Stimulated activated CD4-positive, alpha-beta T cell treated with anti-CD3 and anti-CD28 coated beads, Interleukin-15, amount 100 ng/mL, for 48 hours (primary cell): ENCODE measurements at places on chromosomes 7 and 10.

DNA sequence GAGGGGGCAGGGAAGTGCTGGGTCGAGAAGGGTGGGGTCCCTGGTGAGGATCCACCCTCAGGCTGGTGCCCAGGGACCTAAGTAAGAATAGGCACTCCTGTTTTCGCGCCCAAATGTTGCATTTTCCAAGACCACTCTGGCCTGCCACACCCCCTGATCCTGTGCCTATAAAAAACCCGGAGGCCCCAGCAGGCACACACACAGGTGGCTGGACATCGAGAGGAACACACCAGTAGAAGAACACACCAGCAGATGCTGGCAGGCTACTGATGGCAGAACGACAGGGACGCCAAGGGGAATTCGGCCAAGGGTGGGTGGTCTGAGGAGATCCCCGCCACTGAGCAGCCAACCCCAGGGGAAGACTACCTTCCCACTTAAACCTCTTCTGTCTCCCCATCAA, 633.9 kb upstream of the POT1 start:
- no peak for DNase-seq

GRCh38 chr10:26798298-26798697, 62.5 kb downstream of the ABI1 start:
- no peak for DNase-seq

GRCh38 chr7:116797612-116798011, 64.8 kb upstream of the CAPZA2 start:
- DNase-seq: no peak

DNA sequence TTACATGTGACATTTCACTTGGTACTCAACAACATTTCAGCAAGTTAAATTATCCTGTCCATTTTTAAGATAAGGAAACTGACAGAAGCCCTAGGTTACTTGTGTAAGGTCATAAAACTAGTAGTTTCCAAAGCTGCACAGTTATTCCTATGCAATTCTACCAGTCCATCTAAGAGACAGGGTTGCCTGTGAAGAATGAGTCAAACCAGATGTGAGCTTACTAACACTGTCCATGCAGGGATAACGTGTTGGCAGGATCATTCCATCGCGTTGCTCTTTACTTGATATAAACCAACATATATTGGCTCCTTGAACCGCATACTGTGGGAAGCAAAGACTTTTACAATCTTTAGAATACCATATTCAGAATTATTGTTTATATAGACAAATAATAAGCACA, 280.9 kb upstream of the HGF start:
- no peak for DNase-seq

- no peak for DNase-seq
These were observed 4.3 kb downstream of the TMEM273 start for GRCh38 chr10:49183596-49184542.

DNA sequence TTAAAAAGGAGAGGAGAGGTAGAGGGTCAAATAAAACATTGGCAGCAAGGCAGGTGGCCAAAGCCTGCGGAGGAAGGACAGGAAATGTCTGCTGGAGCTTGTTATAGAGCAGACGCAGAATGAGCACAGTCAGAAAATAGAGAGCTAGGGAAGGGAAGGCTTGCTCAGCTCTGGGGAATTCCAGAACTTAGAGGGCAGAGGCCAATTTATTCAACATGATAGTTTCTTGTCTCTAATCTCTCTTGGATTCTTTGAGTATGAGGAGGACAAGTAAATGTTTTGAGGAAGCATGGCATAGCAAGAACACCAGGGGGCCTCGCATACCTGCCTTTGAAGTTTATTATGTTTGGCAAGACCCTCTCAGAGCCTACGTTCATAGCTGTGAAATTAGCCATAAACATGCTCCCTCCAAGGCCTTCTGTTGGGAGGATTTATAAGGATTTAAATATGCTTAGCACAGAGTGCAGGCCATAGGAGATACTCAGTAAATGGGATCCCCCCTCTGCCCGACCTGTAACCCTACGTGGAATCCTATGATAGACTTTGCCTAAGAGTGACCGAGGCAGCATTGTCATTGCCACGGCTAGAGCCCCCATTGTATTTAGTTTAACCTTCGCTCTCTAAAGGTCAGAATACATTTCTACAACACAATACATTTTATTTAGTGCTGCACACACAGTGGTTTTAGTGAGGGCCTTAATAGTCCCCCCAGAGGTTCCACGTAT, 293.9 kb downstream of the CCDC3 start:
- DNase-seq: no peak

DNA sequence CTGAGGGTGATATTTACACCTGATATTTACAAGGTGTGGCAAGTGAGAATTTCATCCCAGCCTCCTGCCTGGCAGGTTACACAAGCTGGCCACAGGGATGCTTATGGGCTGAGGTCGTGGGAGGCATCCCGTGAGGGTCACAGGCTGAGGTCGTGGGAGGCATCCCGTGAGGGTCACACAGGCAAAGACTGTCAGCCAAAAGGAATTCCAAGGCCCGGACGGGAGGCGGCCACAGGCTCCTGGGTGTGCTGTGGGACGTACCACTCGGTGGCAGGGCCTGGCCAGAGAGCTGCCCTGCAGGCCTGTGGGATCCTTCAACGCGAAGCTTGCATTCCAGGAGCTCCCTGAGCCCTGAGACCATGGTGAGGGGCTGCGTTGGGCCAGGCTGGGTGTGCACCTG, 460.6 kb downstream of the DNAJB6 start:
- DNase-seq: no peak

GRCh38 chr10:34764472-34764946, 50.6 kb downstream of the PARD3 start:
- DNase-seq: no peak

DNA sequence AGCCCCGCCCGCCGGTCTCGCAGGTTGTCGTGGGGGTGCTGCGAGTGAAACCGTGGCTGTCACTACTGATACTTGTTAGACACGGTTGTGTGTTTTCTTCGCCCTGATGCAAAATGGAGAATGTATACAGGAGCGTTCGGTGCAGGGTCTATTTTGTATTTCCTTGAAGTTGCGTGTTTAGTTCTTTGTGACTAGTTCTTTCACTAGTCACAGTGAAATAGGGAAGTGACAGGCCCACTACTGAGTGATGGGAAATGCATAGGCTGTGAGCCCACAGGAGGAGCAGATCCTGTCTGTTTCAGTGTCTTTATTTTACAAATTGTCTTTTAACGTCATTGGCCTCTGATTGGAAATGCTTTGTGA, 675 bp downstream of the ABRAXAS2 start:
- peak; percentile 4 for DNase-seq

DNA sequence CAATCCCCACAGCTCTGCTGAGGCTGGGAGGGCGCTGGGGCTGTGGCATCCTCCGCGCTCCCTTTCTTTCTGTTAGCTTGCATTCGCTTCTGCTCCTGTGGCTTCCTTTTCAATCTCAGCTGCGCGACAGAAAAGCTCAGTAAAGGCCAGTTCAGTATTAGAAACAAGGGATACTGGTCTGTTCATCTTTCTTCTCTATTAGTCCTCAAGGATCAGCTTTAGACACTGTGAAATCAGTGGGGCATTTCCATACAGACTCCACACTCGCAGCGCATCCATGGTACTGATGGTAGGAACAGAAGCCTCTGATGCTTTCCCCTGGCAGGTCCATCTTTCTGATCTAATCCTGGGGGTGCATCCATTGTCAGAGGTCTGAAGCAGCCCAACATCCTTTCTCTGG, 163.7 kb downstream of the LYZL1 start:
- no peak for DNase-seq

DNA sequence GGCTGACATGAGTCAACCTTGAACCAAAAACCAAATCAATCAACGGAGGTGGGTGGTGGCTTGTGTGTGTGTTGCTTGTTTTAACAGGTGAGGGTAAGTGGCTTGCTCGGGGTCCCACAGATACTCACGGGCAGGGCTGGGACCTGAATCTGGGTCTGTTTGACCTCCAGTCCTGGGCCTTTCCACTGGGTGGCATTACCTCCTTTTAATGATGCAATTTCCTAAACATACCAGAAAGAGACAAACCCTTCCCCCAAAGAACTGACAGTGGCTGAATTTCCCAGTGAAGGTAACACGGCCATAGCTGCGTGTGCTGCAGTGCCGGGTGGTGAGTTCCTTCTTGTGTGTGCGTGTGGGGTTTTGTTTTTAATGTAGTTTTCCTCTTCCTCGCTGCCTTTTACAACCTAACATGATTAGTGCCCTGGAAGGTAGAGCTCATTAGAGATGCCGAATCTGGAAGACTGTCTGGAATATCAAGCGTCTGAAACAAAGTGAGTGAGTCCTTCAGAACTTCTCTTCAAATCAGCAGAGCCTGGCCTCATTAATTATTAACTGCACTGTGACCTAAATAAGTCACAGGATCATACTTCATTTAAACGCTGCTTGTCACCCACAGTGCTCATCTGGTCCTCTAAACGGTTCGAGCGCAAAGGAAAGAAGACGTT, 166.1 kb upstream of the TCERG1L start:
- DNase-seq: no peak

DNA sequence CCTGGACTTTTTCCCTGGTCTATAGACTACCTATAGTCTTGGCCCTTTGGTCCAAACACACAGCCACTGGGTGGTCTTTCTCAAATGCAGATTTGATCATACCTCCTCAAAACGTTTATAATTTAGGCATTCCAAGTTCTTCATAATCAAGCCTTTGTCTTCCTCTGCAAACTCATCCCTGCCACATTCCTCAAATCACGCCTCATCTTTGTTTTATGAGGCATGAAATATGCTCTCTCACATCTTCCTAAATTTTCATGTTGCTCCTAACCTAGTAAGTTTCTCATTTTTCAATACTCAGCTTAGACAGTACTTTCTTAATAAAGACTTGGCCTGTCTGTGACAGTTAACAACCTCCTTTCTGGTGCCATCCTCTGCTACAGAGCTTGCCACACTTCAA, 10.9 kb upstream of the HERC4 start:
- DNase-seq: no peak

DNA sequence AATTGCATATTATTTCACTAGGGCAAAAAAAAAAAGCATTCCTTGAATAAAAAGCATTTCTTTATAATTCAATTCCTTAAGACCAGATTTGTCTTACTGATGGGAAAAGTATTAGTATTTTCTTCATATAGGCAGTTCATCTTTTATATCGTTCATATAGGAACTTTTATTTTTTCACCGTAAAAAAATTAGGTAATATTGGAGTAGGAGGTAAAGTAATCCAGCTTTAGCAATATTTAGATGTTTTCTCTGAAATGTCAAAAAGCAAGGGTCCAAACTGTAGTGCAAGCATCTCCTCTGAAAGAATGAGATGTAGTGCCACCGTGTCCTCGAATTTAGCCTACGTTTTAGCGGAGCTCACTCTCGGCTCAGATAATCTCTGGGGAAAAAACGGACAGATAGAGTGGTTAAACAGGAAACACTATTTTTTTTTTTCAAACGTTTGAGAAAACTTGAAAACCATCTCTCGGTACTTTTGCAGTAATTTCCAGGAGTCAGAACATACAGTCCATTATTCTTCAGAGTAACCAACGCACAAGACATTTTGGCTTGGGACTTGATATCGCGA, 5.5 kb upstream of the SPAG6 start:
- no peak for DNase-seq

DNA sequence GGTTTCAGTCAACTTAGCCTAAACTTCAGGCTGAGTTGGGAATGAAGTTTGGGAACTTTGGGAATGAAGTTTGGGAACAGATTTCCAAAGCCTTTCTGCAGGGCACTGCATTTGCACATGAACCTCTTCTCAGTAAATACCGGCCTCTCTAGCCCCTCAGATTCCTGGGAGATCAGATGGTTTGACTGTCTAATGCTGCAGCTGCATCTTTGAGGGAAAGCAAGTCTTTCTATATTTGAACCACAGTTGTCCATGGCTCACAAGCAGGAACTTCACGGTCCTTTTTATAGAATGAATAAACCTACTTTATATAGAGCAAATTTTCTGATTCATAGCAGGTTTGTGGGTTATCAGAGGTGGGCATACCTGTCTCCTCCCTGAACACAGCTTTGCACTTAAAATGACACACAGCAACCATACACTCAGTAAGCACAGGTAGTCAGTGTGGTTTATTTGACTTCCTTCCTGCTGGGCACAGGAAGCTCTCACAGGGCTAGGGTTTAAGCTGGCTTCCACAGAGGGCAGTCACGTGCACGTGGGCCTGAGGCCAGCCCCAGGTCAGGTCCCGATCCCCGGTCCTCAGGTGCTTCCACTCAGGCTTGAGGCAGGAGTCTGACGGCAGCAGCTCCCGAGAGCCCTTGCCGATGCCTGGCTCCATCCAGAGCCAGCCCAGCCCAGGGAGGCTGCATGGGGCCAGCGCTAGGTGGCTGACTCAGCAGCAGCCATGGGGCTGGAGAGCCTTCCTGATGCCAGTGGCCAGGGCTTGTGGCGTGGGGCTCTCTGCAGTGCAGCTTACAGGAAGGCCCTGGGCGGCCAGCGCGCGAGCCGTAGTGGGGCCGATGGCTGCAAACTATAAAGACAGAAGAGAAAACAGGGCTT, 12.8 kb upstream of the MMP21 start:
- no peak for DNase-seq

DNA sequence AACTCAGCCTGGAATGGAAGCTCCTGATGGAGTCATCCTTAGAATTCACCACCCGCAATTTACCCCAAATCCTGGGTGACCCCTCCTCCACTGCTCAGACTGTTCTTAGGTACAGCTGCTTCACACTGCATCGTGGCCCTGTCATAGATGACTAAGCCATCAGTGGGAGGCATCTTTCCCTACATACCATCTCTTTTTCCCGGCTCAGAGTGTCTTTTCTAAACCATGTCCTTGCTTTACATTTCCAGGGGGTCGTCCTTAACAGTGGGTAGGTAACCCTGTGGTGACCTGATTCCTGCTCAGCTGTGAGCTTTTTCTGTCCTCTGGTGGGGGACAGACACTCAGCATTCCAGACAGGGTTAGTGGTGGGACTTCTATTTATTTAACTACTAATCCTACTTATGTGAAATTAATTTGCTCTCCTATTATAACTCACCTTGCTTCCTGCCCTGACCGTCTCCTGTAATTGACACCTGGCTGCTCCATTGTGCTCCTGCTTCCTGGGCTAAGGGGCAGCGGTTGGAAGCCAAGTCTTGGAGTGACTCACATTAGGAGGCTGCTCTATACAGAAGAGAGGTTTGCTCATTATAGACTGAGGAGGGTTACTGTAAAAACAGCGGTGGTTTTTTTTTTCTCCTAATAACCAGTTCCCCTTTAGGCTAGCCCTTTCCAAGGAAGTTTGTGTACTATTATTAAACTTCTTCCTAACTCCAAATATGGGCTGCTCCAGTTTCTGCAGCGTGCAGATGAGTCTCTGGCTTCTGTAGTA, 40.6 kb downstream of the PYROXD2 start:
- no peak for DNase-seq

- no peak for DNase-seq
These were observed 57.2 kb downstream of the COL26A1 start for GRCh38 chr7:101419831-101420230.

- DNase-seq: no peak
These were observed 396.8 kb upstream of the LRGUK start for GRCh38 chr7:133730360-133730759.
